ENCODE measurements at places on chromosomes 13 and 19.

- DNase-seq = peak; percentile 94
Observed at GRCh38 chr19:56477429-56478338, 539 bp upstream of the ZNF667 start.

DNA sequence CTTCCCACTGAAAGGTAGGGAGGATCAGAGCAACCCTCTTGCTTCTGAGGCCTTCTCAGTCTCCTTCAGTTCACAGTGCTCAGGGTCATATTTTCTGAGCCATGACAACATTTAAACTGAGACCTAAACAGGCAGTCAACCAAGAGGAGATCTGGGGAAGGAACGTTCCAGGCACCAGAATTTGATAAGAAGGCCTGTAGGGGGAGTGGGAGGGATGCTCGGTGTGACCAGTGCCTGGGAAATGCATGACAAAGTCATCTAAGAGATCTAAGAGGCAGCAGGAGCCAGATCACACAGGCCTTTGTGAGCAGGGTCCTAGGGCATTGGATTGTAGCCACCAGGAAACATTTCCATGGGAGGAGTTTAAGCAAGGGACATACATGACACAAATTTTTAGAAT lies 71.6 kb downstream of the SHISA2 start:
- DNase-seq = peak; percentile 8

DNA sequence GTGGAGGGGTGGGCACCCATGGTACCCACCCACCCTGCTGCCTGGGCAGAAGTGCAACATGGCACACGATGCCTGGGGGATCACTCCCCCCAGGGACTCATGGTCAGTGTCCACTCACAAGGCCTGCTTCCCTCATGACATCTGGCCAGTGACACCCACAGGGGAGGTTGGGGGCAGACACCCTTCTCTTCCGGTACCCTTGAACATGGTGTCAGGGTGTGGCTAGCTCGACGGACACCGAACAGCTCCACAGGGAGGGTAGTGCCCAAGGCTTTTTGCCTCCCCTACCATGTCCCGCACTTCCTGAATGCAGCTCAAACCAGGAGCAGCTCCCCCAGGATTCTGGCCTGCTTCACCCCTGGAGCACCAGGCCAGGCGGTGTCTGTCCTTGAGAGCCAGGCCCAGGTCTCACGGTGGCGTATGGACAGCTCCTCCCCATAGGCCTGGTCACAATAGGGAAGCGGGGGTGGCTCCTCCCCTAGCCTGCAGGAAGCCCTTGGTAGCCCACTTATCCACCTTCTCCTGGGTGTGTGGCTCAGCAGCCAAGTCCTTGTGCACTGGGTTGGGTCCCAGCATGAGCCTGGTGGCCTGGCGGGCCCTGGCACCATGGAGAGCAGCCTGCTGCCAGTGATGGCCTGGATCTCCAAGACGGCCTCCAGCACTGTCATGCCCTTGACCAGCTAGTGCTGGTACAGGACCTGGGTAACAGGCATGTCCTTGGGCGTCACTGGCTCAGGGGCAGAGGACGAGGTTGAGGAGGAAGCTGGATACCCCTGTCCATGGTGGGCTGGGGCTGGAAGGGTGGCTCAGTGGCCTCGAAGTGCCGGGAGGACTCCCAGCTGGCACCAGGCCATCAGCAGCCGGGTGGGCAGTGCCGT lies 7.8 kb downstream of the ACP4 start:
- DNase-seq = no peak

DNA sequence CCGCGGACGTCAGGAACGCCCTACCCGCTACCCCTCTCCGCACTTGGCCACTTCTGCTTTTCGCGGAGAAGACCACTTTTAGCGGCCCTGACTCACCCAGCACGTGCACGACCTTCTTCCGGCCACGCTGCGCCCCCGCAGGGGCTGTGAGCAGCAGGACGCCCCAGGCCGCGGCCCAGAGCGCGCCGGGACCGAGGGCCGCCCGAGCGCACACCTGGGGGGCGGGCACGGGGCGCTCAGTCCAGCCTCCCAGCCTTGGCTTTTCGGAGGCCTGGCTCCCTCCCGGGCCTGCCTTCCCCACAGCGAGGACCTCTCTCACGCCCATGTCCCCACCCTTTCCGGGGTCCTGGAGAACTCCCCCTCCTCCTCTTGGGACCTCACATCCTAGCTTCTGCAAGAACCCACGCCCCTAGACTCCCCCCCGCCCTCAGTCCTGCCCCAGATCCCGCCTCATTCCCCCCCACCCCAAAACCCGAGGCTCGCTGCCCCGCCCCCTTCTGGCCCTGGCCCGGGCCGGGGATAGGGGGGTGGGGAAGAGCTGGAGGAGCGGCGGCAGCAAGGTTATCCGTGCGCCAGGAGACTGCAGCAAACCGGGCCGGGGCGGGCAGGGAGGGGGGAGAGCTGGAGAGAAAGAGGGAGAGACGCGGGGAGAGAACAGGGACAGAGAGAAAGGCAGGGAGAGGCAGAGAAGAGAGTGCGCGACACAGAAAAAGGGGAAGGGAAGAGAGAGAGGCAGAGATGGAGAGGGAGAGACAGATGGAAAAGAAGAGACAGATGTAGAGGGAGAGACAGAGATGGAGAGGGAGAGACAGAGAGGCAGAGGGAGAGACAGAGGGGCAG lies 11.5 kb downstream of the TM6SF2 start:
- no peak for DNase-seq

DNA sequence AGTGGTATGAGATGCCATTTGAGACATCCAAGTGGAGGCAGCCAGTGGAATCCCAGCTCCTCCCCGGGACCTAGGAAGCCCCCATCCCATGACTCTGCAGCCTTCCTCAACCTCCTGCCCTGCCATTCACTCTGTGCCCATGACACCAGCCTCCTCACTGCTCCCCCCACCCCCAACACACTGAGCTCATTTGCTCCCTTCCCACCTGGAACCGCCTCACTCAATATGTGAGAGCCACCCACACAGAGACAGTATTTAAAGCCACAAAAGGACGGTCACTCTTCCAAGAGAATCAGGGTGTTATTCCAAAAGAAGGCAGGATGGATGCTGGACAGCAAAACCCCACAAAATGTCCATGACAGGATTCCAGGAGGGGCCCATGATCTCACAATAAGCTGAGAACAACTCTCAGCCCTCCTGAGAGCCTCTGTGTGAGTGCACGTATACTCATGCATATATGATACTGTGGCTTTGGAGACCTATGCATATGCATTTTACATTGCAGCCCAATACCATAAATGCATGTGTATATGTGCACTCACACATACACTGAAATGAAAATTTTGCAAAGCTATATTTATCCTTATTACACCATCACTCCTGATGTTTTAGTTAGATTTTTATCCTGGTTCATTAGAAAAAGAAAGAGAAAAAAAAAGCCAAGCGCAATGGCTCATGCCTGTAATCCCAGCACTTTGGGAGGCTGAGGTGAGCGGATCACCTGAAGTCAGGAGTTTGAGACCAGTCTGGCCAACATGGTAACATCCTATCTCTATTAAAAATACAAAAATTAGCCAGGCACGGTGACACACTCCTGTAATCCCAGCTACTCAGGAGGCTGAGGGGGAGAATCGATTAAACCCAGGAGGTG lies 10.8 kb upstream of the RANBP3 start:
- DNase-seq = no peak

GRCh38 chr19:53538378-53539109 lies 599 bp downstream of the ZNF331 start:
- no peak for DNase-seq

GRCh38 chr13:77055158-77055557 lies 28.2 kb upstream of the FBXL3 start:
- no peak for DNase-seq

DNA sequence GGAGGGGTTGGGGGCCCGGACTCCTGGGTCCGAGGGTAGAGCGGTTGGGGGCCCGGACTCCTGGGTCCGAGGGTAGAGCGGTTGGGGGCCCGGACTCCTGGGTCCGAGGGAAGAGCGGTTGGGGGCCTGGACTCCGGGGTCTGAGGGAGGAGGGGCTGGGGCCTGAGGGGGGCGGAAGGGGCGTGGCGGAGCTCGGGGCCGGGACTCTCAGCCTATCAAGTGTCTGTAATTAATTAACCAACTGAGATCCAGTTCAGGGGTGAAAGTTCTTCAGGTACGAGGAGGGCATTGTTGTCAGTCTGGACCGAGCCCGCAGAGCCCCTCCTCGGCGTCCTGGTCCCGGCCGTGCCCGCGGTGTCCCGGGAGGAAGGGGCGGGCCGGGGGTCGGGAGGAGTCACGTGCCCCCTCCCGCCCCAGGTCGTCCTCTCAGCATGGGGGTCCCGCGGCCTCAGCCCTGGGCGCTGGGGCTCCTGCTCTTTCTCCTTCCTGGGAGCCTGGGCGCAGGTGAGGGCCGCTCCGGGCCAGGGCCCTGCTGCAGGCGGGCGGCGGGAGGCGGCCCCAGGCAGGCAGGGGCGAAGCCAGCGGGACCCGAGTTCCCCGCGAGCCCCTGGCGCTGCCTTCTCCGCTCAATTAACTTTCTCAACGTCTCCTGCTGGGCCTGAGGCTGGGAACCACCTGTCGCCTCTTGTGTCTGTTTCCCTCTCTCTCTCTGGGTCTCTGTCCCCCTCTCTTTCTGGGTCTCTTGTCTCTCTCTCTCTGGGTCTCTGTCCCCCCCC lies 697 bp downstream of the FCGRT start:
- DNase-seq = peak; percentile 34

- DNase-seq = no peak
Observed at GRCh38 chr13:45540195-45540594, 75.3 kb downstream of the ERICH6B start.

DNA sequence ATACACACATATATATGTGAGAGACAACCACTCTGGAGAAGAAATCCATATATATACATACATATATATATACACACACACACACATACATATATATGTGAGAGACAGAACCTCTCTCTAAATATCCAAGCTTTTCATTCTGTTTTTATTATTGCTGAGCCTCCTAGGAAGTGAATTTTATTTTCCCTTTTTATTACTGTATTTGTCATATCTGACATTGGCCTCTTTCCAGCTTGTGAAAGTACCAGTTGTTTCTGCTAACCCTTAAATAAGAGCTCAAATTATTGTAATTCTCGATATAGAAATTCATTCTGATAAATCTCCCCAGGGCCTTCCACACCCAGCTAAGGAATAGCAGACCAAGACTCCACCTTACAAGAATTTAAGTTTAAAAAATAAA lies 81.0 kb downstream of the NUFIP1 start:
- DNase-seq = no peak

GRCh38 chr19:46722004-46722380 lies 5.1 kb upstream of the PRKD2 start:
- DNase-seq = no peak

DNA sequence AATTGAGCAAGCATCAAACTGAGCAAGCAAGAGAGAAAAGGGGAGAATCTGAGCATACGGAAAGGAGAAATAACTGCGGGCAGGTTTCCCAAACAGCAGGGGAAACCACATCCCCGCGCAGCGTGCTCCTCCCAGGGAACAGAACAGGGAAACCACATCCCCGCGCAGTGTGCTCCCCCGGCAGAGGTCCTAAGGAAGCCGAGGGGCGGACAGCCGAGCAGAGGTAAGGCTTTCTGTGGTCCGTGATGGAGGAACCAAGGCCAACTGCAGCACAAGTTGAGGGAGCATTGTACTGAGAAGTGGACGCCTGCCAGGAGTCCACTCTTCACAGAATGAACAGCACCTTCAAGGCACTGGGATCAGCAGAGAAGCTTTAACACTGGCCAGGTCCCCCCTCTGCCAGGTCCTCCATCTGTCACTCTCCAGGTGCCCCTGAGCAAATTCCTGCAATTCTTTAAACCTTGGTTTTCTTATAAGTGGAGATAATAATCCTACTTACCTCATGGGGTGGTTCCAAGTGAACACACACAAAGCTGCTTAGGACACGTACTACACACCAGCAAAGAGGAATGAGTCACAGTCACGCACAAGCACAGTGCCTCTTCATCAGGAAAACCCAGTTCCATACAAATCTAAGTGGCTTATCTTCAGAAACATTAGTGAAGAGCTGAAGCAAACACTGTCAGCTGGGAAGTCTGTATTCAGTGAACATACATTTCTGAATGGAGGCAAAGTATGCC lies 23.0 kb upstream of the LAMP1 start:
- DNase-seq = peak; percentile 66

GRCh38 chr19:29841559-29842367 lies 30.0 kb downstream of the CCNE1 start:
- peak; percentile 43 for DNase-seq

DNA sequence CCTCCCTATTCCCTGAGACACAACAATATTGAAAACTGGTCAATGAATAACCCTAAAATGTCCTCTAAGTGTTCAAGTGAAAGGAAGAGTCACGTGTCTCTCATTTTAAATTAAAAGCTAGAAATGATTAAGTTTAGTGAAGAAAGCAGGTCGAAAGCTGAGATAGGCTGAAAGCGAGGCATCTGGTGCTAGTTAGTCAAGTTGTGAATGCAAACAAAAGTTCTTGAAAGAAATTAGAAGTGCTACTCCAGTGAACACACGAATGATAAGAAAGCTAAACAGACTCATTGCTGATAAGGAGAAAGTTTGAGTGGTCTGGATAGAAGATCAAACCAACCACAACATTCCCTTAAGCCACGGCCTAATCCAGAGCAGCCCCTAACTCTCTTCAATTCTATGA lies 99.4 kb upstream of the ZNF507 start:
- no peak for DNase-seq

DNA sequence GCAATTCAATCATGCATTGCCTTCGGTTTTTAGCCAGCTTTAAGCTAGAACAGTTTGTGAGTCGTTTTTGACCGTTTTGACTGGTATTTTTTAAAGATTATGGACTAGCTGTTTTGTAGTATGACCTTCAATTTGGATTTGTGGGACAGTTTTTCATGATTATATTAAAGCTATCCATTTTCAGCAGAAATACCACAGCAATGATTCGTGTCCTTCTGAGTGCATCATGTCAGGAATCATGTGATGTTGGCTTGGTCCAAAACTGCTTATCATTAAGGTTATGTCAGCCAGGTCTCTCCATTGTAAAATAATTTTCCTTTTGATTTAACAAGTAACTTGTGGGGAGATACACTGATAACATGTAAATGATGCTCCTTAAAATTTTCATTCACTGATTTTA lies 229.0 kb downstream of the POSTN start:
- peak; percentile 53 for DNase-seq

- peak; percentile 33 for DNase-seq
Observed at GRCh38 chr19:16969135-16969534, 57.5 kb downstream of the CPAMD8 start.

DNA sequence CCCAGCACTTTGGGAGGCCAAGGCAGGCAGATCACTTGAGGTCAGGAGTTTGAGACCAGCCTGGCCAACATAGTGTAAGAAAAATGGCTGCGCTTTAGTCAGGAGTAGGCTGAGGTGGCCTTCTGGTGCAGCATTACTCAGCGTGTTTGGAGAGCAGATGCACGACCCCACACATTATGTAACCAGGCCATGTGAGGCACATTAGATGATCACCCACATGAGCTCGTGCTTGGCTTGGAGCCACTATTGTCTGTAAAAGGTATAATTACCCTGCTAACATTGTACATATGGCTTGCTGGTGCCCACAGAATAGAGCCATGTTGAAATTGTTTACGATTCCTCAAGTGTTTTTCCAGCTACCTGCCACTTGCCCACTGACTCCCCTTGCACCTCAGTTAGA lies 24.0 kb upstream of the SCEL start:
- DNase-seq = peak; percentile 33

DNA sequence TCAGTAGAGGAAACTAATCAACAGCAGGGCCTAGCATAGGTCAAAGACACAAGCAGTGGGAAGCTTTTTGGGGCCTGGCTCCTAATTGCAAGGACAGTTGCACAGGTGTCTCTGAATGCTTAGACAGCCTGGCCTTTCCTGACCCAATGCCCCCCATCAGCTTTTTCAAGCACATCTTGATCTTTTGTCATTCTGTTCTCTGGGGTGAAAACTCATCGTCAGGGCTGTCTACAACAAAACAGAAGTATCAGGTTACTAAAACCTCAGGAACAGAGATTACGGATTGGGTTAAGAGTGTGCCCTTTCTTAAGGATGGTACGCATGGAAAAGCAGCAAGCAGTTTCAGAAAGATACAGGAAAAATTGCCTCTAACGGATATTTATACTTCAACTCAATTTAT lies 8.3 kb upstream of the ZNF254 start:
- no peak for DNase-seq

All from fibroblast of pulmonary artery (primary cell).